ENCODE measurements at places on chromosomes 12 and 14.

- no peak for DNase-seq
These were observed 32.0 kb upstream of the SELPLG start for GRCh38 chr12:108665608-108666202.

DNA sequence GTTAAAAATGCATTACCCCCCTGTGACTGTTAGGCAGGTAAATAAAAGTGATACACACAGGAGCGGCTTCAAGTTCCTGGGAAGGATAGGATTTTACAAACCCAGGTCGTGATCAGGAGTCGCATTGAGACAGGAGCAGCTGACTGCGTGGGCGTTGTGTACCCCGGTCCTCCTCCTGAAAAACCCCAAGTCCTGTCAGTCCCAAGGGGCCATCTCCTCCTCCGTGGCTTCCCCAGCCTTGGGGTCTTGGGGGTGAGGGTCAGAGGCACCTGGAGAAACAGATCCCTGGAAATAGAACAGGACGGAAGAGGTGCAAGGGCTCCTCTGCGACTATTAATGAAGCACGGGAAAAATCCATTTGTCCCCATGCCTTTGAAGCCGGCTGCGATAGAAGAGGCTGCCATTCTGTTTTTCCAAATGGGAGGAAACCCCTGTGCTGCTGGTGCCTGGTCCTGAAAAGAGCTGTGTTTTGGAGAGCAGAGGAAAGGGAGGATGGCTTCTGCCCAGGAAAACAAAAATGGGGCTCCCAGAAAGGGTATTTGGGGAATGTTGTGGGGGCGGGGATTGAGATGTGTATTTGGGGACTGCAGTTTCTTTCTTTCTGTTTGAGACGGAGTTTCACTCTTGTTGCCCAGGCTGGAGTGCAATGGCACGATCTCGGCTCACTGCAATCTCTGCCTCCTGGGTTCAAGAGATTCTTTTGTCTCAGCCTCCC, 143.1 kb downstream of the ZNF664 start:
- no peak for DNase-seq

DNA sequence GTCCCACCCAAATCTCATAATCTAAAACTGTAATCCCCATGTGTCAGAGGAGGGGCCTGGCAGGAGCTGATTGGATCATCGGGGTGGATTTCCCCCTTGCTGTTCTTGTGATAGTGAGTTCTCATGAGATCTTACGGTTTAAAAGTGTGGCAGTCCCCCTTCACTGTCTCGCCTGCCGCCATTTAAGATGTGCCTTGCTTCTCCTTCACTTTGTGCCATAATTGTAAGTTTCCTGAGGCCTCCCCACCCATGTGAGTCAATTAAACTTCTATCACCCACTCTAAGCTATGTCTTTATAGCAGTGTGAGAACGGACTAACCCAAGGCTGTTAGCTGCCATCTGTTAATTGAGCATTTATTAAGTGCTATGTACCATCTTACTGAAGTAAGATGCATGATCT, 105.1 kb downstream of the PTPN11 start:
- DNase-seq: no peak

DNA sequence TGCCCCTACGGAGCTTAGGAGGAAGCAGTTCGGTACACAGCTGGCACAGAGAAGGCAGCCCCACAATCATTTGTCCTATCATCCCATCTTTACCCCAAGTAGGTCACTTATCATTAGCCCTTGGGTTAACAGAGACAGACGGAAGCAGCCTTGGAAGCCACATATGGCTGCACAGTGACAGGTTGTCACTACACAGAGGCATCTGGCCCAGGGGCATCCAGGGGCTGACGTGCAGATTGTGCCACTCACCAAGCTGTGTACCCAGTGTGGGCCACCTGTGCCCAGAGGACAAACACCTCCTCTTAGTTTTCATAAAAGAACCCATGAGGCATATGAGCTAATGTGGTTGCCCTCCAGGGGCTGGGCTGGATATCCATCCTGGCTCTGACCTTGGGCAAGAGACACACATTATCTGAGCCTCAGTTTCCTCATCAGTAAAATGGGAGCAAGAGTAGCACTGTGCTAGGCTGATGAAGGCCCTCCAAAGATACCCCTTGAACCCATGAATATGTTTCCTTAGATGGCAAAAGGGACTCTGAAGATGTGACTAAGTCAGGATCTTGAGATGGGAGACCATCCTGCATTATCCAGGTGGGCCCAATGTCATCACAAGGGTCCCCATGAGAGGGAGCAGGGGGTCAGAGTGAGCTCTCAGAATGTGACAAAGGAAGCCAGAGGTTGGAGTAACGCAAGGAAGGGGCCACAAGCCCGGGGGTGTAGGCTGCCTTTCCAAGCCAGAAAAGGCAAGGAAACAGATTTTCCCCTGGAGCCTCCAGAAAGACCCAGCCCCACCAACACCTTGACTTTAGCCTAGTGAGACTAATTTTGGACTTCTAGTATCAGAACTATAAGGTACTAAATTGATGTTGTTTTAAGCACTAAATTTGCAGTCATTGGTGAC, 64.6 kb downstream of the C14orf132 start:
- DNase-seq: no peak
